ENCODE measurements at places on chromosomes 7 and 10. TPM values are rescaled to one million over a fixed set of nuclear protein-coding genes. Genes with fewer than 3 reads are reported as not detected.

BLNK gene
- not detected for total RNA-seq

CXCL12 gene
- total RNA-seq: not detected

RADIL gene
- total RNA-seq: 0.26 TPM

ZNF511 gene
- total RNA-seq: 69.6 TPM

CNPY1 gene
- total RNA-seq: not detected

DNA sequence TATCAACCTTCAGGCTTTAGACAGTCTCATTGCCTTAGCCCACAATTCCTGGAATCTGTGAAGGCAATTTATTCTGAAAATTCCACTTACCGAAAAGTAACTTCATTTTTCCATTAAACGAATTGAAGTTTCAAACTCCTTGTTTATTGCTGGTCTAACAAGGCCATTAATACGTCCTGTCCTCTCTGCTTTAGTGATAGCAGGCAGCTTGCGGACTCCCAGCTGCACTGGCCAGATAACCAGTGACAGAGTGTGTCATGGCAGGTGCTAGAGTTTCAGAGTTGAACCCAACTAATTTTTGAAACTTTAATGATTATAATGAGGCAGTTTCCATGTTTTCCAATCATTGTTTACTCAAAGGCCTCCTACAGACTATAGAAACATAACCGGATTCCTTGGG, 31.1 kb downstream of the LOXL4 start:
- DNase-seq: no peak

GRCh38 chr7:27992755-27993493, 187.7 kb downstream of the JAZF1 start:
- DNase-seq: no peak

DNA sequence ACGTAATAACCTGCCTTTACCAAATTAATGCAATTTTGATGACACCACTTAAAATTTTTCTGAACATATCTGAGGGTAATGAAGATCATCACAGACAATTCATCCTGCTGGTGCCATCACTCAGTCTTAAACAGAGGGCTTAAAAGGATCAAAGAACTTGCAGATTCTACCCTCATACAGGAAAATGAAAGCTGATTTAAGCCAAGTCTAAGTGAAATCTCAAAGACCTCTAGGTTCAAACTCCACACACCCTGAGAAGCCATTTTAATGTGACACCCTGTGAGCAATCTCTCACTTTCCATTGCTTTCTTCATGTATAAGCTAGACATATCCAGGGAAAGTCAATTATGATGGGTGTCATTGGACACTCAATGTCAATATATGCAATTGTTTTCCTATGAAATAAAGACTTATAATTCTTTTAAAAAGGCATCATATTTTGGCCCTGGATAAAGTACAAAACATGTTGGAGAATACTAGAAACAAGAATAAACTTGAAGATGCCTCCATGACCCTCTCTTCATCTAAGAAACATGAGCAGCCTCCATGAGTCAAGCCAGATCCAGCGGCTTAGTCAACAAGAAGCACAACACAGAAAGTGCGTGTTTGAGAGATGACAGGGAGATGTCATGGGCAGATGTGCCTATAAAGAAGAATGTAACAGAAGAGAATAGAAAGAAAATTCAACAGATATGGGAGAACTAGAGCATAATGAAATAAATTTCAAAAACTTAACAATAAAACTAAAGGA, 291.9 kb downstream of the PARD3 start:
- DNase-seq: no peak

DNA sequence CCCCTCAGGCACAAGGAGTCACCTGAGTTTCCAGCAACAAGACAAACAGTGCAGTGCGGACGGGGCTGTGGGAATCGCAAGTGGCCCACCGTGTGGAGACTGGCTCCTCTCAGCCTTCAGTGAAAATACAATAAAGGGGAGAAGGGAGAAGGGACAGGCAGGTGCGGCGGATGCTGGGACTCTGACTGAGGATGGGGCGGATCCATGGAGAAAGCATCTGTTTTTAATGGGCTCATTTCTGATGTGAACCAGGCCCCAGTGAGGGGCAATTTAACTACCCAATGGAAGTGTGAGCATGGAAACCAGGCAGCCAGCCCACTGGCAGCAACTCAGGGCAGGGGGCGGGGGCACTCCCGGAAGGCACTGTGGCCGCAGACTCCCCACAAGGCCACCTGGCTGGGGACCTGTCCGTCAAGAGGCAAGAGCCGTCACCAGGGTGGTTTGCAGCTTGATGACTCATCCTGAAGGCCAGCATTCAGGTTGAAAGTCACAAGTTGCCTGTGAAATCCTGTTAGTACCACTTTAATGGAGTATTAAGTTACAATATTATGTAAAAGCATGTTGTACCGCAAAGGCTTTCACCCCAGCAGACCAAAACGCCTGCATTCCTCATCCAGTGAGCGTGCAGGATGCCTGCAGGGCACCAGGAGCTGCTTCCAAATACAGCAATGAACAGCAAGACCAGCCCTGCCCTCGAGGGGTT, 476.4 kb downstream of the PTPRN2 start:
- no peak for DNase-seq

GRCh38 chr7:151390598-151391357, 19.1 kb downstream of the WDR86 start:
- no peak for DNase-seq

- DNase-seq: no peak
Observed at GRCh38 chr7:40232242-40232893, 97.6 kb downstream of the SUGCT start.

GRCh38 chr7:90677486-90678404, 81.6 kb downstream of the CDK14 start:
- DNase-seq: no peak

DNA sequence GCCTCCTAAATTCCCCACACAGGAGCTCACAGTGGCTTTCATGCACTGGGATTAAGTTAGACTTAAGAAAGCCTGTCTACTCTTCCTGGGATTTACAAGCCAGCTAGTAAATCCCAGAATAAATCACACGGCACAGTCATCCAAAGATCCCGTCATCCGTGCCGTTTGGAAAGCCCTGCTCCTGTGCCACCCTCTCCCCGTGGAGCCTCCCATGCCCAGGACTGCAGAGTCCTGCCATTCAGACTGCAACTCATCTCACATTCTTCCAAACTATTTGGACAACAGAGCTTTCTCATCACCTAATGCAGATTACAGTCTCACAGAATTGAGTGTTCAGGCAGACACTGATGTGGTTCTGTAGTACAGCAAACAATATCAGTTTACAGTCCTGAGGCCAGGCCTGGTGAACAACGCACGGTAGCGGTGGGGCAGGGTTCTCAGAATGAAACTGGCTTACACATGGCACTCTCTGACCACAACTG, 166.5 kb downstream of the EGFR start:
- DNase-seq: no peak

DNA sequence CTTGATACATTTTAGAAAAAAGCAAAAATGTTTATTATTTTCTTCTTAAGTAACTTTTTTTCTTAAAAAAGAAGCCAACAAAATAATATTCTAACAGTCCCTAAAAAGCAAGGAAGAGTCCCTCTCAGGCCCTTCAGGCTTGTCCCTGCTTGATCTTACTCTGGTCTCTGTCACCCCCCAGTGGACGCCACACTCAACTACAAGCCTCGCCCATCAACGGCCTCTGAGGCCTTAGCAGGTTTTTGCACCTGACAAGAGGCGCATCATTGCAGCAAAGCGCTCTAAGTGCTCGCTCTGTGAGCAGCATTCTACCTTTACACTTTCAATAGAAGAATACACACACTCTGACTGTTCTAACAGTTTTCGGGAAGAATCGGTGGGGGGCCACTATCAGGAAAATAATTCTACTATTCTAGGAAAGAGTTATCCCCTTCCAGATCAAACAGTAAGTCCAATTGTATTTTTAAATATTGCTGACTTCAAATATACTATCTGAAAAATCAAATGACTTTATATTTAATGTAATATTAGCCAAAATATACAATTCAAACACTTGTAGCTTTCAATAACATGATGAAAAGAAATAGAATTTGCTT, 139.2 kb downstream of the USP6NL start:
- peak; percentile 52 for DNase-seq

GRCh38 chr10:83533290-83533689, 606.0 kb upstream of the GHITM start:
- DNase-seq: no peak

GRCh38 chr10:128896963-128897362, 570.1 kb upstream of the MGMT start:
- DNase-seq: no peak

DNA sequence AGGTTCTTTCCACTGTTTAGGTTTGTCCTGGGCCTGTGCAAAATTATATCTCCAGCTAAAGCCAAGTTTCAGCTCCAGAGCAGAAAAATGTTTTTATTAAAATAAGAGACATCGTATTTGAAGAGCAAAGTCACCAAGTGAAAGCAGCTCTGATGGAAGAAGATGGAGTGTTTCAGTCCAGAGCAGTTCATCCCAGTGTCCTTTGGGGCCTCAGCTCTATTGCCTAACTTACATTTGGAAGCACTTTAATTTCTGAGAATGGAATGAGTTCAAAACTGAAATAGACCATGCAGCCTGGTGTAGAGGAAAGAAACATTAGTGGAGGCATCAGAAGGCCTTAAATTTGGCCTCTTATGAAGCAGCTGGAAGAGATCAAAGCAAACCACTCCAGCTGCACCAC, 545.2 kb downstream of the SORCS1 start:
- no peak for DNase-seq

- DNase-seq: no peak
Observed at GRCh38 chr7:100866729-100867039, 503 bp upstream of the TRIP6 start.

Measured in activated T-helper 1 cell treated with anti-CD3 and anti-CD28 coated beads, Interleukin-12 subunit alpha, Interleukin-12 subunit beta, Interleukin-2, Interleukin-4 antibody, amounts not matched to agents 30 ng/mL and 10 ng/mL and 1 ng/mL, durations not matched to agents 14 hours and 24 hours and 36 hours (primary cell).